Stimulated activated CD4-positive, alpha-beta T cell treated with anti-CD3 and anti-CD28 coated beads, Interleukin-12 subunit alpha, Interleukin-12 subunit beta, amount 100 ng/mL, for 4 hours (primary cell): ENCODE measurements at places on chromosomes 16 and 17.

- no peak for DNase-seq
Observed at GRCh38 chr17:5804251-5804650, 219.9 kb upstream of the NLRP1 start.

- DNase-seq: no peak
Observed at GRCh38 chr16:51084074-51084928, 66.8 kb downstream of the SALL1 start.

DNA sequence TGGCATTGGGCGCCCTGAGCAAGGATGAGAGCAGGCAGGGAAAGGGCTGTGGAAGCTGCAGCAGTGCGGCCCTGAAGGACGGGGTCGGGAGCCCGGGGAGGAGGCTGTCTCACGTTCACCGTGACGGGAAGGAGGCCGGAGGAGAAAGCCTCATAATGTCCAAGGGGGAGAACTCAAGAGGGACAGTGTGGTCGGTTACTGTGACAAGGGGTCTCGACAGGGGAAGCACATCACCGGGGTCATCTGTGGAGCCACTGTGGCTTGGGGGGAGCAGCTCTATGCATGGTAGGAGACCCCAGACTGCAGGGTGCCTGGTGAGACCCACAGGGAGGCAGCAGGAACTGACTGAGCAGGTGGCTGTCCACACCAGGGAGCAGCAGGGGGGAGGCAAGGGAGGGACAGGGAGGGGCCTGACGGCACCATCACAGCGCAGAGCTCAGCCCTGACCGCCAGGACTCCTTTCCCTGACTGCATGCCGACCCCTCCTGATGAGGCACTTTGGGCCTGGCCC is 154.6 kb upstream of the CHMP6 start:
- no peak for DNase-seq

GRCh38 chr16:84732674-84733352 is 33.0 kb downstream of the USP10 start:
- DNase-seq: no peak

DNA sequence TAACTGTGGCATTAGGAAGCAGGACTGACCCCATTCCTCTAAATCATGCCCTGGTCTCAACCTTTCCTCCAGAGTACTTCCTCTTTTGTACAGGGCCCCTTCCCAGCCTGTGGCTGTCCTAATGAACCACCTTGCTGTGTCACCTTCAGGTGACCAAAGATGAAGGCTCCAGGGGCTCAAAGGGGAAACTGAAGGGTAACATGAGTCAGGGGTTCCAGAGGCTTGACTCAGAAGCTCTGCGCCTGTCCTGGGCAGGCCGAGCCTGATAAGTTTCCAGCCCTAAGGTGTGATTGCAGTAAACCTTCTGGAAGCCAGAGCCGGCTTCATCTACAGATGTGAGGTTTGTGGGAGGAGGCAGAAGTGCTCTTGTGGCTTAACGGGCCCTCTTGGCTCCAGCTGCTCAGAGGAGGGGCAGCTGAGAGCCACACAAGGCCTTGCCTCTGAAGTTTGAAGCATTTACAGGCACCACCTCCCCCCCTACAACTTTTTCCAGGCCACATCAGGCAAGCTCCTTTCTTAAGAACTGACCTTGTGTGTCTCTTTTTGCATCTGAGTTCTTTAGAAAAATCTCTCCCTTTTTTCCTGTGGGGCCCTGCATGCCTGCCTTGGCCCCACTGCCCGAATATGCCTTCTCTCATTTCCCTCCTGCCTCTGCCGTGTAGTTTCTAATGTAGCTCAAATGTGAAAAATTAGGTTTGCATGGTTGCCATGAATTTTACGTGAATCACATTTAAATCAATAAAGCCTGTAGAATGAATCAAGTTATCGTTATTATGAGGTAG is 149.9 kb downstream of the CLEC16A start:
- DNase-seq: peak; percentile 57

DNA sequence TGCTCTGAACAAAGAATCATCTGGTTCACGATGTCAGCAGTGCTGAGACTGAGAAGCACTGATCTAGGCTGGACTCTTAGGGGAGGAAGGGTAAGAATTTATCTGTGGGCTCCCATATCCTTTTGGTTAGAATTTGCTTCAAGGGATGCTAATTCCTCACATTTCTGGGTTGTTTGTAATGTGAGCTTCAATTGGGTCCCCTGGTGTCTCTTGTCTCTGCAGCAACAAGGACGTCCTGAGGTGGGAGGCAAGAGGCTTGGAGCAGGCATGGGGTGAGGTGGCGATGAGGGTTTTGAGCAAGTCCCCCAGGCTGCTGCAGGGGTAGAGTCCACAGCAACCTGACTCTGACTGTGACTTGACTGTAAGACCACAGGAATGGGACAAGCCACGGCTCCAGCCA is 213.8 kb upstream of the NLRP1 start:
- no peak for DNase-seq

DNA sequence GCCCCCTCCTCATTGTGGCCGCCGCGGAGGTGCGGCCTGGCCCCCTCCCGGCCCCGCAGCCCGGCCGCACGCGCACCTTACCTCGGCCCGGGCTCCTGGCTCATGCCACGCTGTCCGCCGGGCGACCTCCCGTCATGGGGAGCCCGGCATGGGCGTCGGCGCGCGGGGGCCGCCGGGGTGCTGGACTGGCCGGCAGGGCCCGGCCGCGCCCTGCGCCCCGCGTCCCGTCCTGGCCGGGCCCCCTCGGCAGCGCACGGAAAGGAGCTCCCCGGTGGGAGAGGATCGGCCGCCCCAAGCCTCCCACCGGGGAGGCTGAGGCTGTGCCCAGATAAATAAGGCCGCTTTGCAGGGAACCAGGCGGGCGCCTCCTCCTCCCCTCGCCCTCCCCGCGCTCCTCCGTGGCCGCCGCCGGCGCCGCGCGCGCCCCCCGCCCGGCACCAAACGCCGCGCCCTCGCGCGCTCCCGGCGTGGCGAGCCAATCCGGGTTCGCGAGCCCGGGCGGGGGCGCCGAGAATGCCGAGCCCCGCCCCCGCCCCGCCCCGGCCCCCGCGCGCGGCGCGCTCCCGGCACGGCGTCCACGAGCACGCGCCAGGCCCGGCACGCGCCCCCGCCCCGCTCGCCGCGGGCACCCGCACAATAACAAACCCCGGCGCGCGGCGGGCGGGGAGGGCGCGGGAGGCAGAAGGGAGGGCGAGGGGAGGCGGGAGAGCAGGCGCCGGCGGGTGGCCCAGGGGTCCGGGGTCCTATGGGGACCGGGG is at the start of gene FBXL16:
FBXL16 (minus strand) TSS at position 371 of the 758 bp plus-strand sequence. CDS start 8,396 bp downstream, outside the sequence.
- no peak for DNase-seq

- DNase-seq: no peak
Observed at GRCh38 chr16:28155293-28155692, 56.5 kb downstream of the XPO6 start.

GRCh38 chr16:55040366-55041086 is 109.9 kb downstream of the IRX5 start:
- no peak for DNase-seq

GRCh38 chr16:67563708-67564468 is 1.6 kb downstream of the CTCF start:
- DNase-seq: no peak

- DNase-seq: no peak
Observed at GRCh38 chr16:75099738-75100602, 16.6 kb downstream of the LDHD start.

GRCh38 chr16:9003763-9004162 is 40.1 kb upstream of the USP7 start:
- no peak for DNase-seq

- DNase-seq: no peak
Observed at GRCh38 chr17:51398128-51398525, 137.8 kb downstream of the UTP18 start.

DNA sequence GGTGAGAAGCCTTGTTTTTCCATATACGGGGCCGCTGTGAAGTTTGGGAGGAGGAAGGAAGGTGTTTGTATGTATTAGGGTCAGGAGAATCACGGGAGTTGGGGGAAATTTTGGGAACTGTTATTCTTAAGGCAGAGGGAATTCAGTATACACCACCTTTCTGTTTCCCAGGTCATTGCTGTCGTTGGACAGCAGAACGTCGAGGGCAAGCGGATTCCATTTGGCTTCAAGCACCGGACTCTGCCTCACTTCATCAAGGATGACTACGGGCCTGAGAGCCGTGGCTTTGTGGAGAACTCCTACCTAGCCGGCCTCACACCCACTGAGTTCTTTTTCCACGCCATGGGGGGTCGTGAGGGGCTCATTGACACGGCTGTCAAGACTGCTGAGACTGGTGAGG is 17.6 kb downstream of the POLR2A start:
- DNase-seq: no peak

- no peak for DNase-seq
Observed at GRCh38 chr17:49327835-49328784, 33.9 kb downstream of the ZNF652 start.

DNA sequence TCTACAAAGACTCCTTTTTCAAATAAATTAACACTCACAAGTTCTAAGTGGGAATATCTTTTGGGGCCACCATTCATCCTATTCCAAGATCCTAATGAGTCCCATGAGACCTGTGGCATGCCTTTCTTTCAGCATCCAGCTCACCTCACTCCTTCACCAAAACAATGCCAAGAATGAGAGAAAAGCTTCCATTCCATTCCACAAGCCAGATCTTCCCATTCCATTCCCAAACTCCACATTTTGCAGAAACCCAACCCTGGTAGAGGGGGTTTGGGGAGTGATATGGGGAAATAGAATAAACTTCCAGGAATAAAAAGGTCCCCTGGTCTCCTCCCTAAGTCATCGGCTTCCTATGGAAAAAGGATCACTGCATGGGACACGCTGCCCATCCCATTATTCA is 392.2 kb downstream of the NPIPA8 start:
- no peak for DNase-seq

DNA sequence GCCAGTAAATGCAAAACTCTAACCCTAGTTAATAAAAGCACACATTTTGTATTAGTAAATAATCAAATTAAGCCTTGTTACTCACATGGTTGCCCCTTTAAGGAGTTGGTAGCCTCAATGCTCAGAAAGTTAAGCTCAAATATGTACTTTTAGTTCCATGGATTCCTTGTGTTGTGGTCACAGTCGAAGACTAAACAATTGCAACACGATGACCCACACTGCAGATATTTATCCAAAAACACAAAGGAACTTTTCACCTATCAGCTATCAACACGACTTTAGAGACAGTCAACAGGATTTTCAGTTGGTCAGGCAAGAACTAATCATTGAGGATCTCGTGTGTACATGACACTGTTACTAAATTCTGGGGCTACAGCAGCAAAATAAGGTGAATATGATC is 47.4 kb upstream of the NUDT7 start:
- DNase-seq: no peak

- no peak for DNase-seq
Observed at GRCh38 chr17:11029791-11030190, 191.9 kb upstream of the PIRT start.
